Activated T-helper 1 cell treated with Interleukin-2 at 50 U/mL for 16 hours (primary cell): ENCODE measurements at places on chromosomes 12 and 14.
A peak's percentile ranks its signal among the peaks of the same experiment; 100 is the strongest.

DNA sequence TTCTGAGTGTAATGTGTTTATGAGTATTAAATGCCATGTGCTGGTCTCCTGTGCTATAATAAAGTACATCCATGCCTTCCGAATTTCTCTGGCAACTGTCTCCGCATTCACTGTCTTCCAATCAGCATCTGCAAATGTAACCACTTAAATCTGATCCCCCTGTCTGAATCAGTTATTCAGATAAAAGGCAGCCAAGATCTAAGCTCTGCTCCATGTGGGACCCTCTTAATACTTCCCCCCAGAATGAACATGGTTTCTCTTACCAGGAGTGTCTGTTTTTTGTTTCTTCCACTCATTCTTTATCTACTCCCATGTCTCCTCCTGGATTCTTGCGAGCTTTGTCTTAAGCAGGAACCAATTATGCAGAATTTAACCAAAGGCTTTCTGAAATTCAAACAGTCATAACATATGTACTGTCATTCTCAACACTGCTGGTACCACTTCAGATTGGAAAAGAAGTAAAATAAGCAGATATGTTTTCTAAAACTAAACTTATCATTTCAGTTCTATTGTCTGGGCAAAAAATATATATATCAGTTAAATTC is 996.7 kb upstream of the FLRT2 start:
- DNase-seq, result no peak

DNA sequence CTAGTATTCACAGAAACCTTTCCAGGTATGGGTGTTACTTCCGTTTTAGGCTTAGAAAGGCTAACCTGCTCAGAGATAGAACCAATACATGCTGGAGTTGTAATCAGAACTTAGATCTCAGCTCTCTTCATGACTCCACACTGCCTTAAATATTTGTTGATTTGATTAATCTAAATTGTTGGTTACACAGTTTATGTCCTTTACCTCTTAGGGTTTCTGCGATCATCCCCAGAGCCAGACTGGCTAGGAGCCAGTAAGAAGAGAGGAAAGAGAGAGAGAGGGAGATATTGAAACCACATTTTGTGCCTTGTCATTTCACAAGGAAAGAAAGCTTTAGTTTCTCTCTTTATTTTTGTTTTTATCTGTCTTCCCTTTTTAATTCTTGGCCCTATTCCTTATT is 16.8 kb upstream of the MGP start:
- no peak for DNase-seq

DNA sequence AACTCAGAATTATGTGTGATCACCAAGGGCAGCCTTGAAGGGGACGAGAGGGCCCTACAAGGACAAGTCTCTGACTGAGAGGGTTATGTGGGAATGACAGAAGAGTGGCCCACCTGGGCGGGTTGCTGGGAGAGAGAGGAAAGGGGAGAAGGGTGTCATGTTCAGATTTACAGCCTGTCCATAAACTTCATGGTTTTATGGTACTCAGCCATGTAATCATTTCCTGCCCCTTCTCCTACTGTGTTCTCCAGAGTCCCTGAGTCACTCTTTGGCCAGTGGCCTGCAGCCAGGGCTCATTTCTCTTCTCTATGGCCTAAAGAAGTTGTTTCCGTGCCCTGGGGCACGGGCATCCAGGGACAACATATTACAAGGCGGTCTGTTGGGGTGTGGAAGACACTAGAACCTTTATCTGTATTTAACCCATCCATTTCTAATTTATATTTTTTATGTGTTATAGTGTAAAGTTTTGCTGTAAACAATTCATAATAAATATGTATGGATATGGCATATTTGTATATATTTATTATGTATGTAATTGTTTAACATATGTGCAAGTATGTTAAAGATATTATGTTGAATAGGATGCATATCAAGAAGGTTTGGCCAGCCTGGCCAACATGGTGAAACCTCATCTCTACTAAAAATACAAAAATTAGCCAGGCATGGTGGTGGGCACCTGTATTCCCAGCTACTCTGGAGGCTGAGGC is 26.9 kb downstream of the DDX47 start:
- DNase-seq, result no peak

DNA sequence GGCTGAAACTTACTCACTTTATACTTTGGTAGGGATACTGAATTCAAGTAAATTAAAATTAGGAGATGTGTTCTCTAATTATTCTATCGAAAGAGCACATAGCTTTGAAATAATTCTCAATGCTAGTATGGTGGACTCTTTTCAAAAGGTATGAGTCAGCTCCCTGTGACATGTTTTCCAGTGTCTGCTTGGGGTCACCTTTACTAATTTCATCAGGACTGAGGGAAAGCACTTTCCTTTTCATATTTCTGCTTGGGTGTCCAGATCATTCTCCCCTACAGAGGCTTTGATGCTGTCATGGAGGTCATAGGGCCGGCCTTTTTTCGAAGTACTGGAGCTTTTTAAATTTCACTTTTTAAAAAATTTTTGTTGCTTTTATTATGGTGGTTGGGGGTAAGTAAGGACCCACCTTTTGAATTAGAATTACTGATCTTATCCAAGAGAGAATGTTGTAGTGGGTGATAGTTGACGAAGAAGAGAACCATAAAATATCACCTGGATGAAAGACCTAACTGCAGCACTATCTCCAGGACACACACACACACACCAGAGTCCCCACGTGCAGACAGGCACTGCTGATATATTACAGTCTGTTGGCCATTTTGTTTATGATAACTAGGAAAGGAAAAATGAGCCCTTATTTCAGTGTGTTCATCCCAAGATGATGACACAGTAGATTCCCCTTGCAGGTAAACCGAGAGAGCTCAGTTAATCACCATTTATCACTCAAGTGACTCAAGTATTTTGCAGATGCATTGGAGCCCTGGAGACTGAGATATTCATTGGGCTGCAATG is 558.6 kb downstream of the DIO2 start:
- DNase-seq, result no peak

GRCh38 chr12:10612984-10613348 is 443 bp downstream of the MAGOHB start:
- DNase-seq, result no peak

GRCh38 chr14:74685921-74686678 is 26.8 kb downstream of the AREL1 start:
- no peak for DNase-seq

DNA sequence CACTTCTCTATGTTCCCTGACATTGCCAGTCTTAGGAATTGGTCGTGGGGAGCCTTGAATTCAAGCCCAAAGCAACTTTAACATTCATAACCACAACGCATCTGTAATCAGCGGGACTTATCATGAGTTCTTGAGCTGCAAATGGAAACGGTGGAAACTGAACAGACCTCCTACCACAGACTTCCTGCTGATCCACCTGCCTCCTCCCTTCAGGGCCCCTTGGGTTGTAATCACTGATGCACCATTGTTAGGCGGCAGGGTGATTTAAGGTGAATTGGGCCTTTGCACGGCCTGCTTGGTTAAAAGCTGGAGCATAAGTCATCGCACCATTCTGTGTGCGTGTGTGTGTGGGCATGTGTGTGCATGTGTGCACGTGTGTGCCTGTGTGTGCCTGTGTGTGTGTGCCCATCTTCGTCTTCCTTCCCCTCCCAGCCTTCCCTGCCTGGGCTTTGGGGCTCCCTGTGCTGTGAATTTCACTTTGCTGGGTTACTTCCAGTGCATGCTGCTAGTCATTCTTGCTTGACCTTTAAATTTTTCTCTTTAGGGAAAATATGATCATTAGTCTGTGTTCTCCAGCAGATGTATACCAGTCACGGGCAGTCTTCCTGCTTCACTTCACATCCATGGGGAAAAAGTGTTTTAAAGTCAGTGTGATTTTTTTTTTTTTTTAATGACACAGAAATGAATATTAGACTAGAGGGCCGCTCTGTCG is 29.1 kb downstream of the CHST11 start:
- DNase-seq, result peak; percentile 27

DNA sequence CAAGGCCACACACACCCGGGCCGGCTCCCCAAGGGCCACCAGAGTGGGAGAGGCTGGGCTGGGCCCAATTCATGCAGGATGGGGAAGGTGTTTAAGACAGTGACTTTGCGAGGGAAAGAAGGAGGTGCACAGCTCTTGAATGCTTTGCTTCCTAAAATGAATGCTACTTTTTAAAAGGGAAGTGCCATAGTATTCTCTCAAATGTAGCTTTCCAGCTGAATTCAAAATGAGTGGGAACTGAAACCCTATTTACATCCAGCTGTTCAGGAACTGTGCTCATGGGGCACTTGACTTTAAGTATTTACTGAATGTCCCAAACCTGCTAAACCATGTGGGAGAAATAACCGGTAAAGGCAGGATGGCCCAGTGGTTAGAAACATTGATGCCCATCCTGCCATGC is 7.6 kb downstream of the ITPK1 start:
- DNase-seq, result no peak

DNA sequence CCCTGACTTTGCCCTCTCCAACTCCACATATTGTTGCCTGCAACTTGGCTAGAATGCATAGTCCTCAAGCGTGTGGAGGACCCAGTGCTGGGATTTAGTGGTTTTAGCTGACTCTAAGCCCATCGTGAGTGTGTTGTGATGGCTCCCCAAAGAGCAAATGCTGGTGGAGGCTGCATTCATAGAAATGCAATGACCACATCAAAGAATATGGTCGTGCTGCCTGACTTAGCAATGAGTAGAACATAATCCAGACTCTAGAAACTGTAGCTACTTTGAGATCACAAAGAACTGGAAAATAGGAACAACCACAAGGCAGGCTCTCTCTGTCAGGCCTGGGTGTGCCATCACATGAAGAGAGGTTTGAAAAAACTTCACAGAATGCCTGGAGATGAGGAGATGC is 1.3 kb downstream of the DYRK4 start:
- DNase-seq, result no peak

- no peak for DNase-seq
Measured at GRCh38 chr12:32455607-32456071, 56.3 kb downstream of the FGD4 start.
